ENCODE measurements at places on chromosomes 6 and 20. TPM values are rescaled to one million over a fixed set of nuclear protein-coding genes. Genes with fewer than 3 reads are reported as not detected.

Gene FAM184A
- 0.33 TPM for total RNA-seq

Gene MOXD1
- total RNA-seq: 41.5 TPM

Gene XKR7
- total RNA-seq: not detected

Gene SH3BGRL2
- 2.2 TPM for total RNA-seq

Gene MTG2
- 19.2 TPM for total RNA-seq

Gene FOXS1
- 23.1 TPM for total RNA-seq

Gene HLA-DQB1
- not detected for total RNA-seq

Gene REM1
- total RNA-seq: 0.07 TPM

Gene MOG
- not detected for total RNA-seq

Gene PGC
- not detected for total RNA-seq

Gene TGM2
- total RNA-seq: 594 TPM

Gene ZBP1
- not detected for total RNA-seq

Gene SPTLC3
- total RNA-seq: 3.9 TPM

Measured in smooth muscle cell of the pulmonary artery (primary cell).